Muscle of leg (tissue), 16 donors: ENCODE measurements at places on chromosomes 2 and 18.

- no peak for DNase-seq
Measured at GRCh38 chr2:217045700-217046475, 186.0 kb upstream of the TNP1 start.

GRCh38 chr2:67872481-67872880 is 190.3 kb downstream of the C1D start:
- DNase-seq, result no peak

GRCh38 chr2:211259831-211260476 is 703.6 kb downstream of the CPS1 start:
- peak; percentile 50 for DNase-seq

- no peak for DNase-seq
Measured at GRCh38 chr2:80292474-80292873, 12.1 kb downstream of the LRRTM1 start.

DNA sequence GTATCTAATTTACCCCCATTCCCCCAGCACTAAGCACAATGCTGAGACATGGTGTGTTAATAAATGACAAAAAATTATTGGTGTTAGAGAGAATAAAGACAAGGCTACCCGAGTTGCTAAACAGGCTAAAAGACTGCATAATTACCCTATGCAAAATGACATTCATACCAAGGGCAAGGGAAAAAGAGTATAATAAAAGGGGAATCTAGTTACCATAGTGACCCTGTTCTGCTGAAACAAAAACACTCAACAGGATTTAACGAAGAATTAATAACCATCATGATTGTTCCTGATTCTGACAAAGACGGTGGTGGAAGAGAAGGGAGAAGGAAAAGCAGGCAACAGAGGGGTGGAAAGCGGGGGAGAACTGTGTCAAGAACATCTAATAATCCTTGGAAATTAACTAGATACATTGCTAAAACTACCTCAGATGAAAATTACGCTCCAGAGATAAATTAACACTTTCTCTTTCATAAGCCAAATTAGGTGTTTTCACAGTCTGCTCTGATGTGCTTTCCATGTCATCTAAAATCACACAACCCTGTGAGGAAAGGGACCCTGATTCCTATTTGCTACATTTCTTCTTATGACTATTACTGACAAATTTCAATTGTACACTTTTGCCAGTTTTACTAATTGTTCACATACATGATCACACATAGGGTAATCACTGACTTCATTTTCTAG is 25.5 kb downstream of the TTR start:
- DNase-seq, result no peak

GRCh38 chr2:127134235-127134634 is 27.3 kb upstream of the BIN1 start:
- DNase-seq, result no peak

DNA sequence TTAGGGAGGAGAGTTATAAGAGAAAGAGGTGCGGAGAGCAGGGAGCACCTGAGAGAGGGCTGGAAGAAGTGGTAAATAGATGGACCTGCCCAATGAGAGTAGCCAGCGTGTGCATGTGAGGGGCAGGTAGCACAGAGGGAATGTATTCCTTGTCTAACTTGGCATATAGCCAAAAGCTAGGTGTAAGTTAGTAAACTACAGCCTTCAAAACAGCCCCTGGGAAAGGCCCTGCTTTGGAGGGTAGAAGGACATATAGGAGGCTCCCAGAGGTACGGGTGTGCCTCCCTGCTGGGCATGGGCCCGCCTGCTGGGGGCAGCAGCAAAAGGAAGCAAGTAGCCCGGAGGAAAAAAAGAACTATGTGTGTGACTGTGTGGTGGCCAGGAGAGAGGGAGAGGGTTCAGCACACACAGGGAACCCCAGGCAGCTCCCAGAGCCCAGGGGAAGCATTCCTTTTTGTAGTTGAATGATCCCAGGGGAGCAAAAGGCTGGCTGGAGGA is 48.0 kb downstream of the TCF7L1 start:
- no peak for DNase-seq

DNA sequence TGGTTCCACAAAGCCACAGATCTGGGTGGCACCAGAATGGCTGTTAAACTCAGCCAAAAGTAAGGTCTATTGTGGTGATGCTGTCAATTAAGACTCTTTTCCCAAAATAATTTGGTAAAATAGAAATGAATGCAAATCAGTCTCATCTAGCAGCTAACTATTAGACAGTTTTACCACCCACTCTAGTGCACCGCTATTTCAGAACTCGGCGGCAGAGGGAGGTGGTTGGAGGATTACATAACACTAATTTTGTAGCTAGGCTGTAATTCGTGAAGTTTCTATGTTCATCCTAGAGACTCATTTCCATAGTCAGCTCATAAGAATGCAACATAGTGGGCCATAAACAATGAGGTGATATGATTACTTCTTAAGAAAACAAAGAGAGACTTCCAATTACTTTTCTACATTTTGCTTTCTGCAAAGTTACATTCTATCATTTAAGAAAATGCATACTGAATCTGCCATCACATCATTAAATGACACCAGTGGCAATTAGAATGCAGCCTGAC is 413.8 kb downstream of the FBXO15 start:
- DNase-seq, result no peak

DNA sequence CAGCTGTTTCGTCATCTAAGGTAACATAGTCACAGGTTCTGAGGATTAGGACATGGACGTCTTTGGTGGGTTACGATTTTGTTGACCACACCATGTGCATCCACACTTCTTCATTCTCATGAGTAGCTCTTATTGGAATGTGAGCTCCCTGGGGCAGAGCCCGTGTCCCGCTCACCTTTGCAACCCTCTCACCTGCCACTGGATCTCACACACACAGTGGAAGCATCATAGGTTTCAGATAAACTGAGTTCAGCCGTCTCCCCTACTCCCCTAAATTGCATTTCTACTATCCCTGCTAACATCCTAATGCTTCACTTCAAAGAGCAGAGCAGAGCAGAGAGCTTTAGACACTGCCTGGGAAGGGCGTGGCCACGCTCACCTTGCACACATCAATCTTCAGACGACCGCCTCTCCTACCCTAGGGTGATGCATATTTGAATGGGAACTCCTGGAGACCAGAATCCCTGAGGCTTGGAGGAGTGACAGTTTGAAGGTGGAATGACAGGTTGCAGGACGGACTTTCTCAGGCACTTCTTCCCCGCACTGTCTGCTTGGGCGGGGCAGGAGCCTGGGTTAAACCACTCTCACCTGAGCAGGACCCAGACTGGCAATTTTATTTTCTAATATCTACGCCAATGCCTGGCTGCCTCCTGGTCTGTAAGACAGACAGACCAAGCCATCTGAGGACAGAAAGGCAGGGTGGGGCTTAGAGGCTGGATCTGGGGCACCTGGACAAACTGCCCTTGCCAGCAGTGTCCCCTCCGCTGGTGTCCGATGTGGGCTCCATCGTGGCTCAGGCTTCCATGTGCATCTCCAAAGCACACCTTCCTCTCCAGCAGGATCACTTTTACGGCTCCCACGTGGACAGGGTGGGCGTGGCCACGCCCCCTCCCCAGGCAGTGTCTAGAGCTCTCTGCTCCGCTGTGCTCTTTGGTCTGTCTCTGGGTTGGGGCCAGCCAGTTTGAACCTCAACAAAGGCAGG is 229.5 kb upstream of the COPS8 start:
- DNase-seq, result no peak

DNA sequence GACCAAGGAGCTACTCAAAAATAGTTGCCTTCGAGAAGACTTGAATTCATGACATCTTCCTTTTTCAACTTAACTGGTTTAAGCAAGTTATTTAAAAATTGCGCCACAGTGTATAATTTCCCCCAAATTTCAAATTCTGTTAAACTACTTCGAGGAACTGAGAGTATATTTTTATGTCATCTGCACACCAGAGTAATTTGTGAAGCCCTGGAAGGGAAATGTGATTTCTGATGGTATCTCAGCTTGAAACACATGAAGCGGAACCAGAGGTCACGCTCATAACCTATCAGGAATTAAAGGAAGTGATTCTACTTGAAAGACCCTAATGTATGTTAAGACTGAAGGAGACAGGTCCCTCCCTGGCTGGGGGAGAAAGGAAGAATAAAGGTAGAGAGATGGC is 33.9 kb upstream of the DARS1 start:
- DNase-seq, result peak; percentile 38

- peak; percentile 84 for DNase-seq
Measured at GRCh38 chr2:1750933-1751766, 6.8 kb upstream of the PXDN start.

DNA sequence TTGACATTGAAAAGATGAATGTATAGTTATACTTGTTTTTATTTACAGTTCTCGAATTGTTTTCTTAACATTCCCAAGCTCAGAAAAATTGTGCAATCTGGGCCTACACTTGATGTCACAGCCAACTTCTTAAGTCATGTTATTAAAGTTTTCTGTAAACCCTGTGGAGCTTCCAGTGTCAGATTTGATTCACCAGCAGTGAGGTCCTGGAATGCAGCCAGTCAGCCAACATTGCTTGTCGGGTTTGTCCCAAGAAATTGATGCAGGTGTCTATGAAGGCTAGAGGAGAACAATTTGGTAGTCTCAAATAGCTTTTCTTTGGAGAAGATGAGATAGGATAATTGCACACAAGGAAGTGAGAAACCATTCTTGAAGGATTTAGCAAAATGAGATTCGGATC is 732.2 kb downstream of the DPP10 start:
- no peak for DNase-seq

DNA sequence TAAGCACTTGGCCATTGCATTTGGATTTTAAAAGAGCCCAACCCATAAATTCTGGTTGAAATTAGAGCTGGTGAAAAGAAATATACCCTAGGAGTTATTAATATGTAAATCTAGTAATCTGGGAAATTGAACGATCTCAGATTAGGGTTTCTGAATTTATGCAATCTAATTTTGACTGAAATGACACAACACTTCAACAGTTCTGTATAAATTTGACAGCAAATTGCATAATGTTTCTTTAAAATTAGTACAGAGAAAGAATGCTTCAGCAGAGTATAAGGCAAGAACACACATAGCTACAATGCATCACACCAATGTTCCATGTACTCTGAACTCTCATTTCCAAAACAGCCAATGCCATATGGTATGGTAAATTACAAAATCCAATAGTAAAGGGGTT is 201.5 kb upstream of the ITGA4 start:
- DNase-seq, result no peak

DNA sequence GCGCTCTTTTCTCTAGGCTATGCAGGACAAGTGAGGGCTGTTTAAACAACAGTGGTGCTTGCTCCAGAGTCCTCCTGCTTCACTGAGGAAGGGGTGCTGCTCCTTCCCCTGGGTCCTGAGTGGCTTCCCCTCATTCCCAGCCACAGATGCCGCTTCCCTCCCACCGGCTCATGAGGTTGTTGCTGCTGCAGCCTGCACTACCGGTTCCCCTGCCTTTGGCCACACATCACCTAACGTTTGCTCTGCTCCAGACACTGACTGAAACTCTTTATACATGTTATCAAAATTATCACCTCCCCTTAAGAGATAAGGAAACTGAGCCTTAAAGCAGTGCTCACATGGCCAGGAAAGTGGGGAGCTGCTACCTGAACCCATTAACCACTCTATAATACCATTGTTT is 130.8 kb upstream of the LGALSL start:
- no peak for DNase-seq

GRCh38 chr2:236240228-236240990 is 23.8 kb downstream of the ASB18 start:
- DNase-seq, result no peak

DNA sequence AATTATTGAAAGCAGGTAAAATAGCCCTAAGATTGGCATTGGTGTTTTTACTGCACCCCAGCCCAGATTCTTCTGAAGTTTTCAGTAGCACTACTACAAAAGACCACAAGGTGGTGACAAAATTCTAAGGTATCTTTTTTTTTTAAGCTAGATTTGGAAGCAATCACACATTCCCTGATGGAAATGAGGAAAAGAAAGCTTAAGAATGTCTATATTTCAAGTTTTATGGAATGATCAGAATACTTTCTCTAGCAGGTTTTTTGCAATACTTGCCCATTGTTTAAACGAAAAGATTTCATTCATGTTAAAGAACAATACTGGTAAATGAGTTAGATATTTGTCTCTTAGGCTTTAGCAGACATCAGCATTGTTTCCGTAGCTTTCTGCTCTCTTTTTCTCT is 32.1 kb upstream of the ZNF638 start:
- peak; percentile 56 for DNase-seq

GRCh38 chr2:134231301-134231964 is 22.4 kb upstream of the MGAT5 start:
- no peak for DNase-seq

DNA sequence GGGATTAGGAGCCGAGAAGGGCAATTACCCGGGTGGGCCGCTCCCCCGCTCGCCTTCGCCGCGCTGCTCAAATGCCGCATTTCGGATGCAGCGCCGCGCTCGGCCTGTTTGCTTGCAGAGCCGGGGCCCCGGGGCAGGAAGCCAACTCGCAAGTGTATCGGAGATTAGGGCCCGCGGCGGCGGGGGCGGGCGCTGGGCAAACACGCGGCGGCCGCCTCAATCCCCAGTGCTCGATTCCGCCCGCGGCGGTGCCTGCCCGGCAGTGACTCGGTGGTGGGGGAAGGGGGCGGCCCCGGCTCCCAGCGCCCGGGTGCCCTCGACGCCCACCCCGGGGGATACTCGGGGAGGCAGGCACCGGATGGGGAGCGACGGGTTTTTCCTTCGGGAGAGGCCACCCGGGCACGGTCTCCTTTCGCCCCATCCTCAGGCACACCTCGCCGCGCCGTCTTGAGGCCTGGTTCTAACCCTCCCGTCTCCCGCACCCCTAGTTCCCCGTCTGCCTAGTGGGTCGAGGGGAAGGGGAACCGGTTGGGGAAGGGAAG is 26.6 kb upstream of the NOTO start:
- DNase-seq, result peak; percentile 79

DNA sequence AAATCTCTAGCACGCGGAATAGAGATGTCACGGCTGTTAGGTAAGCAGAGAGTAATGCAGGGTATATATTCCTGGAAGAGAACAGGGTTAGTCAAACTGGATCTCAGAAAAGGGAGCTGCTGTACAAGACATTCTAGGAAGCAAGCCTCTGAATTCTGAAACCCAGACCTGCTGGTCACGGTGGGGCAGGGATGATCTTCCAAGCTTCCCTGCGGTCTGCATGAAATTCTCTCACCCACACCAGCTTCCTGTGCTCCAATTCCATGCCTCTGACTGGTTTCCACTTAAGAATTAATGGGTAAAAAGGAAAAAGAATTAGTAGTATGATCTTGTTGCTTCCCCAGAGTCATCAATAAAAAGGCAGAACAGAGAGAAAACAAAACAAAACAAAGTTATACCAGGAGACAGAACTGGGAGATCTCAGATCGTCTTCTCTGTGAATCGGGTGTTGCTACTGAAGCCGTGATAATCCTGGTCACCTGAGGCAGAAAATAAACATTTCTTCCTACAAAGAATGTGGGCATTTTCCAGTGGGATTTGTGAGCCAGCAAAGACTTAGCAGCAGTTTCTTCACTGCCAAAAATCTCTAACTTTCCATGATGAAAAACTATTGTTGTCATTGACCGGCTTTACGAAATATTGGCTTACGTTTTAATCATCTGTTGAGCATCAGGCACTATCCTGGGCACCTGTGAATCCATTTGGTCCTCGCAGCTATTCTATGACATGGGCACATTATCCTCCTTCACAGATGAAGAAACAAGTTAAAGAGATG is 5.3 kb upstream of the CYP27C1 start:
- DNase-seq, result peak; percentile 12

GRCh38 chr2:161337247-161337646 is 29.0 kb downstream of the PSMD14 start:
- no peak for DNase-seq
